ENCODE measurements at places on chromosomes 6 and 20.

DNA sequence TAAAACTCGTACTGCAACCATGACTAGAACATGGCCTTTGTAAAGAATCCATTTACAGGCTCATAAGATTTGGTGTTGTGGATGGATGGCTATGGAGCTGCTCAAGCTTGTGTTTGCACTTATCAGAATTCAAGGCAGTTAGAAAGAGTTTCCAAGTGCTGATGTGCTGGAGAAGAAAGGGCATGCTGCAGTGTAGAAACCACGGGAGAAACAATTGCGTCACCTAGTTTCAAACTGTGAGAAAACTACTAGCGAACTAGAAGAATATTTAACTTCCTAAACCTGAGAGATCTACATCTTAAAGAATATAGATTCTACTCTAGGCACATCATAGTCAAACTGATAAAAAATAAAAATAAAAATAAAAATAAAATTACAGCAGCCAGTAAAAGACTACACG, 116.2 kb downstream of the SGK1 start:
- no peak for DNase-seq

- DNase-seq: no peak
Observed at GRCh38 chr20:5170341-5170740, 43.5 kb downstream of the CDS2 start.

DNA sequence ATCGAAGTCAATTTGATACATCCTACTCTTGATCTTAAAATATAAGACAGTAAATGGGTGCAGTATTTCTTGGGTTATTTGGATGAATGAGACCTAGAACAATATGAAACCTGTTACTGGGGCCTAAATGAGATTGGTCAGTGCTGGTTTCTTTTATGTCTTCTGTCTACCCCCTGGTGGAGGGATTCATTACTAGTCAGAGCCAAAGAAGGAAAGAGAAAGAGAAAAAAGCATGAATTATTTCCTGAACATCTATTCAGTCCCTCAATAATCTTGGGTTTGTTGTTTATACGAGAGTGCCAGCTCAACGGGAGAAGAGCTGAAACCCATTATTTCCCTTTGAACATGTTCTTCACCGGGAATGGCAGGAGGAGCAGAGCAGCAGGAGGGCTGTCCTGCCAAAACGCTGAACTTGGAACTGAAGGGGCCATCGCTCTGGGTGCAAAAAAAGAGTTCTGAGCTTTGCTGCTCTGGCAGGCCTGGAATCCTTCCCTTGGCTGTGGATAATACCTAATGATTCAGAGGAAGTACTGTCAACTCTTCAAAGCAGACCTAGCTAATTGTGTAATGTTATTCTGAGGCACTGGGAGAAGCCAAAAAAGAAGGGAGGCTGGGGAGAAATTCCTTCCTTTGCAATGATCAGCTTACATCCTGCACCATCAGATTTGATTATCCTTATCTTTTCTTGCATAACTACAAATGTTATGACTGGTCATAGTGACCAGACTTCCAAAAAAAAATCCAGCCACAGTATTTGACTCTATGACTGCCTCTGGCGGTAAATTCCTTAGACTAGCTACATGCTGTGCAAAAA, 72.0 kb downstream of the BLOC1S5 start:
- DNase-seq: peak; percentile 69

- DNase-seq: peak; percentile 13
Observed at GRCh38 chr6:39430871-39431523, 108.5 kb upstream of the KCNK16 start.

GRCh38 chr20:23459461-23460150, 6.9 kb upstream of the CST11 start:
- DNase-seq: peak; percentile 28

DNA sequence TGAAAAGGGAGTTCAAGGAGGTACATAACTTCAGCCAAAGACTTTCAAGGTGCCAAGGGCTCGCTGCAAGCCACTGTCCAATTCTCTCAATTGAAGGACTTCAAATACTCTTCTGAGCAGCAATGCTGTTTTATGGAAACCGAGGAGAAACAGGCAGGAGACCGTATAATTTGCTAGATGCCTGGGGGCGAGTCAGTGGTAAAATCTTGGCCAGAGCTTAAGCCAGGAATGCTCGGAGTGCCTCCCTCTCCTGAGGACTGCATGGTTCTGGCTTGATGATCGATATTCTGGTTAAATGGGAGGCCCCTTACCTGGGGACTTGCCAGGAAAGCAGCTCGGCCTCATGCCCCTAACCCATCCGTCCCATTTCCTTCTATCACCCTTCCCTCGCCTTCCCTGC, 35.8 kb upstream of the NOP56 start:
- no peak for DNase-seq

GRCh38 chr6:14194483-14194882, 76.9 kb downstream of the CD83 start:
- no peak for DNase-seq

GRCh38 chr6:42338744-42339222, 112.9 kb downstream of the TRERF1 start:
- peak; percentile 98 for DNase-seq

DNA sequence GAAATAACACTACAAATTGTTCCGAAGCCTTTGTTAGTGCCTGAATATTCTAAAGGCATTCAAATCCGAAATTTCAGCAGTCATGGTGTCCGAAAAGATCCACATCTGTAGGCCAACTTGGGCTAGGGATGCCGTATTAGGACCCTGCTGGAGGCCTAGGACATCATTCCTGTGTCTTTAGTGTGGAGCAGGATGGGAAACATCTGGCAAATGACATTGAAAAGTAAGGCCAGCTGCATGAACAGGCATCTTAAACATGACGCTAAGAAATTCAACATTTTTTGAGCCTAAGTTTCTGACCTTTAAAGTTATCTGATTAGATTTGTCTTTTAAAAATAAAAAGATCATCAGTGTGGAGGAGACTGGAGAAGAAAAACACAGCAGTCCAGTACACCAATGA, 91.3 kb downstream of the MYLK4 start:
- DNase-seq: no peak

DNA sequence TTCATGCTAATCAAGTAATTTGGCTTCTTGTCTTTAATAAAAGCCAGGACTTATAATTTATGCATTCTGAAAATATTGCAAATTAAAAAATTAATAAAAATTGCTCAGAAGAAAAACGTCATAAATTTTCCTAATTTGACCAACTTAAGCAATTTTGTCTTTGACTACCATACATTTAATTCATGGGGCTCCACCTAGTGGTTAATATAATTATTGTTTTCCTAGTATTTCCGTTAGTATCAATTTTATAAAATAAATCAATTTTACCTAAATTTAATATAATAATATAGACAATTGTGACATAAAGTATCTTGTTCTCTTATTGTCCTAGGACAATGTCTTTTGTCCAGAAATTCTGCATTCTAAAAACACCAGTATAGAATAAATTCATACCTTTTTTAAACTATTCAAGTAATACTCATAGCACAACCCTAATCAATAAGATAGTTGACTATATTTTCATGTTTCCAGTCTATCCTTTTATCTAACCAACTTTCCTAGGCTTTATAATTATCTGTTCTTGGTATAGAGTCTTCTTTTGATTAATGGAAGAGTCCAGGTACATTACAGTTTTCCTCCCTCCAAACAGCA, 319.9 kb downstream of the TRDN start:
- peak; percentile 26 for DNase-seq

DNA sequence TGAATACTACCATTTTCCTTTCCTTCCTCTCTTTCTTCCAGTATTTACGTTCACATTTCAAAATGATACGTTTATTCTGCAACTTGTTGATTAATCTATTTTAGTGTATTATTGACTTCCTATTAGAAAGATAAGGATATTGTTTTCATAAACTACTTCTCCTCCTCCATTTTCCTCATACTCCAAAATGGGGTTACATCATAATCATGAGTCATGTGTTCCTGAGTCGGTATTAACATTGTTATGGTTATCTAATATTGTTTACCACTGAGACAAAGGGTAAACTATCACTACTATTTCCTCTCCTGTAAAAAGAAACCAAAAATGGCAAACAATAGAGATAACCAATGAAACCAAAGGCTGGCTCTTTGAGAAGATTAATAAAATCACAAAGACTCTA, 126.5 kb upstream of the CDYL start:
- DNase-seq: peak; percentile 83

- peak; percentile 72 for DNase-seq
Observed at GRCh38 chr20:10119336-10119735, 84.5 kb downstream of the ANKEF1 start.

DNA sequence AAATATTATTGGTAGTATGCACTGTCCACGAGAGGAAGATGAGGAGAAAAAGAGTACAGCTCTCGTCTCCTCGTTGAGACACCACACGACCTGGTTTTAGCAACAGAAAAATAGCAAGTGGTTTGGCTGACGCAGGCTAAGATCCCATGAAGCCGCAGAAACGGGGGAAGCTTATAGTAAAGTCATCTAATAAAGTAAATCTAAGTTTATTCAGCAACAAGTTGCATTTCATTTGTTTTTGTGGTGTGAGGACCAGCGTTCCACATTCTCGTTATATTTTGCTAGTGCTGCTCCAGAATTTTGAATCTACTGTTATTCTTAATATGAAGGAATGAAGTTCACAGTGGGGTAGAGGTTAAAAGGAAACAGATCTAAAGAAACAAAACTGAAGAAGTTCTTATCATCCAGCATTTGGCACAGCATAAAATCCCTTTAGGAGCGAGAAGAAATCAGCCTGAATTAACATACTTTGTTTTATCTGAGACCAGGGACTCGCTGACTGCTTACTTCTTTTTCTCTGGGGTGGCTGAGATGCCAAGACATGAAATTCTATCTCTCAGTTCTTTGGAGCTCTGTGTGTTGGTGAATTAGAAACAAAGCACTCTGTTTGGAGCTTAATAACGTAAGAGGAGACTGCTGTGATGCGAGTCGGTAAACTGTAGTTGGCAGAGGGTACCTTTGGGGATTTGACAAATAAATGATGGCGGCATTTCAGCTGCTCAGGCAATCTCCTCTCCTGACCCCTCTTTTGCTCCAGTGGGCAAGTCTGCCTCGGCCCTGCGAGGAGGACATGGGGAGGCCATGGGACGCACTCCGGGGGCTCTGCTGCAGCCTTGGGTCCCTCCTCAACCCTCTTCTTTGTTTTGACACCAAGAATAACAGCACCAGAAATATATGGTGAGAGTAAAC, 24.9 kb upstream of the IRF4 start:
- DNase-seq: no peak

DNA sequence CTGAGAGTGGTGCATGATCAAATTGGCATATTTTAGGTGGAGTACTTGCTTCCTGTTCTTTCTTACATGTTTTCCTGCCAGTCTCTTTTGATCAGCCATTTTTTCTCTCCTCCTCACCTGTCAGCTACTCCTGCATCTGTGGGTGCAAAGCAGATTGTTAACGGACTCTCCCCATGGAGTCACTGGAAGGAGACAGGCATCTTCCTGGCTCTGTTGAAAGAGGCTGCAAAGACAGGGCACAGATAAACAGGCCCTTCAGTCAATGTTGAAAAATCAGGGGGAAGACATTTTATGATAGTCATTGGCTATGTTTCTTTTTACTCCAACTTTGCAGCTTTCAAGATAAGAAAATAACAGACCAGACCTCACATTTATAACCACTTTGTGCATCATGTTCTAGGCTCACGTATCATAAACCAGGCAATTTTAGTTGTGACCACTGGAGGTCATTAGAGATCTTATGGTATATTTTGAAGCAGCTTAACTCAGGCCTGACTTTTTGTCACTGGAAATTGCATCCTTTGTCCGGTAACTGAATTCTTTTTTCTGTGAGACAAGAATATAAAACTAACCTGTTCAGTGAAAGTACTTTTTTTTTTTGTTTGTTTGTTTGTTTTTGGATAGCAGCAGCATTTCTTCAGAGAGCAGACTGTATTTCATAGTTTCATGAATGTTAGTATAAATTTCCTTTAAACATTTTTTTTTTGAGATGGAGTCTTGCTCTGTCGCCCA, 20.1 kb downstream of the ECT2L start:
- DNase-seq: peak; percentile 71

- no peak for DNase-seq
Observed at GRCh38 chr6:157117431-157118095, 205.8 kb downstream of the TMEM242 start.

DNA sequence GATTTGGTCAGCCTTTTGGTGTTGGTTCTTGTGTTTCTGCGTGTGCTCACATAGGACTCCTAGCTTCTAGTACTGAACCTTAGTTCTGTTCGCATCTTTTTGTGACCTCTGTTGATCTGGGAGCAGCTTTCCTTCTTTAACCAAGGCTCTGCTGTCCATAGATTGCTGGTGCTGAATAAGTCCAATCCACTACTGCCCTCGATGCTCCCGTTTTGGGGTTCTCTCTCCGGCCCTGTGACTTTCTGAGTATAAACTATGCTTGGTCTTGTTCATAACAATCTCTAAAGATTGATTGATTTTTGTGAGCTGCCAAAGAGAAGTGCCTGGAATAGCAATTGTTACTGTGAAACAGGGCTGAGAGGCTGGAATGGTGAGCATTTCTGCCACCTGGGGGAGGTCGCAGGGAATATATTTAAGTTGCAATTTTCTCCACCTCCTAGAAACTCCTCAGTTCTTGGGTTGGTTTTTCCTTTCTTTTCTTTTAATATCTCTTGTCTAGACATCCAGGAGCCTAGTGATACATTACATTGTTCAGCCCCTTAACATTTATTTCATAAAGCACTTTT, 422.9 kb upstream of the CHD6 start:
- DNase-seq: no peak

DNA sequence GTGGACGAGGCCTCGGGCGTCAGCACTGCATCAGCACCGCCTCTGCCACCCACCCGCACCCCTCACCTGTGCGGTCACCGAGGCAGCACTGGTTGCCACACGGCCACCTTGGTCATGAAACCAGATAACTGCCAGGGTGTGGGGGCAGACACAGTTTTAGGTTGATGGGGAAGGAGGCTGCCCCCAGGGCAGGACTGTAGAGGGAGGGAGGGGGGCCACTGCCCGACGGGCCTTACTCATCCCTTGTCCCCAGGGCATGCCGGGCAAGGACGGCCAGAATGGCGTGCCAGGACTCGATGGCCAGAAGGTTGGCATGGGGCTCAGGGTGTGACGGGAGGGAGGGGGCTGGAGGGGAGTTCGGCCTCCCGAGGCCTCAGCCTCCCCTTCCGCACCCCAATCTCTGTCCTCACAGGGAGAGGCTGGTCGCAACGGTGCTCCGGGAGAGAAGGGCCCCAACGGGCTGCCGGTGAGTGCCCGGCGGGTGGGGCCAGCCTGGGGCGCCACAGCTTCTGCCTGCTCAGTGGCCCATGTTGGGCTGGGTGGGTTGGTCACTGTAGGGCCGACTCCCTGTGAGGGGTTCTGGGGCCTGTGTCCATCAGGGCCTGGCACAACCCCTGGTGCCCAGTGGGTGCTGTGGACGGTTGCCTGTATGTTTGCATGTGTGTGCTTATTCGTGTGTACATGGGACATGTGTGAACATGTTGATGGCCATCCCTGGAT, 11.8 kb downstream of the COL9A3 start:
- DNase-seq: no peak

GRCh38 chr6:121826156-121826810, 390.8 kb downstream of the GJA1 start:
- DNase-seq: peak; percentile 99

DNA sequence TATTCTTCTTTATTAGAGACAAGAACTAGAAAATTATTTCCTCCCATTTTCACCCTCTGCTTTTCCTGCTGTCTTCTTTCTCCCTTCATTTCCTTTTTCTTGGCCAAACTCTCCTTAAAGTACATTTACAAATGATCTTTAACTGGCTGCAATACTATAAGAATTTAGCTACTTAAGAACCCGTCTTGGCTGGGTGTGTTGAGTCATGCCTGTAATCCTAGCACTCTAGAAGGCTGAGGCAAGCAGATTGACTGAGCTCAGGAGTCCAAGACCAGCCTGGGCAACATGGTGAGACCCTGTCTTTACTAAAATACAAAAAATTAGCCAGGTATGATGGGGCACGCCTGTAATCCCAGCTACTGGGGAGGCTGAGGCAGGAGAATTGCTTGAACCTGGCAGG, 39.3 kb upstream of the SRPK1 start:
- peak; percentile 50 for DNase-seq
